ENCODE measurements at places on chromosomes 2 and 18. TPM values are rescaled to one million over a fixed set of nuclear protein-coding genes. Genes with fewer than 3 reads are reported as not detected.
A peak's percentile ranks its signal among the peaks of the same experiment; 100 is the strongest.

GRCh38 chr18:616380-616995, 19.7 kb downstream of the CLUL1 start:
- peak; percentile 48 for DNase-seq

DNA sequence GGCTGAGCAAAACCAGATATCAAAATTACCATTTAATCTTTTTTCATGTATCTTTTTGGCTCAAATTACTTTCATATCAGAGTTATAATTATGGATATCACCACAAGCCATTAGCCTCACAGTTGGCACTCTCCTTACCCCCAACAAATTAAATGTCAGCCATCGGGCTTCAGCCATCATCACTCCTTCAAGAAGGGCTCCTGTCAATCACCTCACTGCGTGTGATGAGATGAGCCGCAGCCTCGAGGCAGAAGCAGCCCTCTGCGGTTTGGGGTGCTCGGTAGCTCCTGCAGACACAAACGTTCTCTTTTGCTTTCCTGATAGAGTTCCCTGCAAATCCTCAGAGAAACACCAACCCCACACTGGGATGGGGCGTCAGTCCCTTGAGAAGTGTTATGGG, 94.1 kb downstream of the DNER start:
- no peak for DNase-seq

DNA sequence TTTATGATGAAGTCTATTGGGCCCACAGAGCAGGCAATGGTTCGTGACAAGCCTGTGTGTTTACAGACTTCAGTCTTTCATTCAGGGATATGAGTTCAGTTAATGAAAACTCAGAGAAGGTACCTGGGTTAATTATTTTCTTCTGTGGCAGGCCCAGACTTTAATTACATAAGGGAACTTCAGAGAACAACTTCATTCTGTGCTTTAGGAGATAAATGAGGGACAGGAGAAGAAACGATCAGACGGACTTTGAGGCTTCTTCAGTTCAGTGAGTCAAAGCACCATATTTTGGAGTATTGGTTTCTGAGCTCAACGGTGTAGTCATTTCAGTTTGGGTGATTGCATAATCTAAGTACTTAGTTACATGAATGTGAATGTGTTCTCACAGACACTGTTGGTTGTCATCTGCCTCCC, 203.0 kb upstream of the KCNJ3 start:
- peak; percentile 92 for DNase-seq

The RAB17 gene
- total RNA-seq: 11.9 TPM

- DNase-seq: peak; percentile 61
These were observed 24.6 kb downstream of the ITGB6 start for GRCh38 chr2:160175169-160176134.

DNA sequence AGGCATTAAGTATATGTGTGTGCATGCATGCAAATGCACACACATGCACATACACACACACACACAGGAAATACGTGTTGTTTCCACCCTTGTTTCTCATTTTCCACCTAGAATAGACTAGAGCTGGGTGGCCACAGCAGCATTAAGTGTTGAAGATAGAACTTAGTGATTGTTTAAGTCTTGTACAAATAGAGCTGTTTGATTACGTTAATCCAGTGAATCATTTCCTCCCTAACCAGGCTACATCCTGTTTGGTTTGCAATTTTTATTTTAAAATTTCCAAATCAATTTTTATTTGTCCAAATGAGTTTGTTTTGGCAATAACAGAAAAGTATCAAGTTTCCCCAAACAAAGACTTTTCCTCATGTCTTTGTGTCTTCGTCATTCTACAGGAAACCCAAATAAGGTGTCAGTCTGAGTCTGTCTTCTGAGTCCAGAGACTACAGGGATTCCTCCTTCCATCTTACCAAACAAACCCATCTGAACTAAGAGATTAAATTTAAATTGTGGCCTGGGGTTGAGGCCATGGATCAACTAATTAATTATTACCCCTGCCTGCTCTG, 74.6 kb upstream of the GALNT5 start:
- peak; percentile 45 for DNase-seq

GRCh38 chr2:8138525-8138922, 543.3 kb upstream of the ID2 start:
- no peak for DNase-seq

- DNase-seq: no peak
These were observed 130.9 kb upstream of the PTPRM start for GRCh38 chr18:7436166-7436565.

- no peak for DNase-seq
These were observed 8.6 kb downstream of the OSBPL6 start for GRCh38 chr2:178202927-178203326.

The CRYGD gene
- not detected for total RNA-seq

The MSTN gene
- not detected for total RNA-seq

The ITGA4 gene
- total RNA-seq: 7.7 TPM

The DSG1 gene
- total RNA-seq: not detected

- no peak for DNase-seq
These were observed 102.3 kb upstream of the CD302 start for GRCh38 chr2:159900343-159900742.

Data from renal cortical epithelial cell (primary cell).